ENCODE measurements at places on chromosomes 3 and 15. TPM values are rescaled to one million over a fixed set of nuclear protein-coding genes. Genes with fewer than 3 reads are reported as not detected.

NMNAT3 gene
- 9.0 TPM for polyA plus RNA-seq

EHD4 gene
- polyA plus RNA-seq: 14.8 TPM

SCG5 gene
- polyA plus RNA-seq: 26.6 TPM

NAA80 gene
- 7.2 TPM for polyA plus RNA-seq

PRRT3 gene
- polyA plus RNA-seq: 4.8 TPM

UROC1 gene
- polyA plus RNA-seq: 0.10 TPM

DNA sequence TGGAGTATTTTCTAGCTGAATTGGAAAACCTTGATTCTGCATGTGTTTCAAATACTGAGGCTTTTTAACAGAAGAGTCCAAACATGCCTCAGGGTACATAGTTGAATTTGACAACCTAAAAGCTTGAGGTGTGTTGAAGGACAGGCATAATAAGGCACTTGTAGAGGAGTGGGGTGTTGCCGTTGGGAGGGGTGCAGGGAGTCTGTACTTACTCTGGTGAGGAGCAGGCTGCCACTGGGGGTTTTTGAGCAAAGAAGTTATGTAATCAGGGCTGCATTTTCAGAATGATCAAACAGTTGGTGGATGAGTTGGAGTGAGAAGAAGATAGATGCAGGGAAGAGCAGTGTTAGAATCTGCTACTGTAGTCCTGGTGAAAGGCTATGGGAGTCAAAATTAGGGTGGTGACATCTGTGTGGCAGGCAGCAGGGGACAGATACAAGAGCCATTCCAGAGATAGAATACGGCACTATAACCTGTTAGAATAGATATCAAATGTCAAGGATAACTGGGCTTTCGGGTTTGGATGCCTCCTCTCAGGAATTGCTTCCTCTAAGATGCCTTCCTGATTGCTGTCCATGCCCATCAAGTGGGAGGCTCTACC is 161.6 kb downstream of the GHSR start:
- no peak for DNase-seq

GRCh38 chr3:12916159-12916558 is 74.8 kb upstream of the RPL32 start:
- no peak for DNase-seq

- DNase-seq: no peak
These were observed 262.0 kb downstream of the CGGBP1 start for GRCh38 chr3:87796843-87797185.

GRCh38 chr15:29859973-29860715 is 37.9 kb upstream of the TJP1 start:
- no peak for DNase-seq

GRCh38 chr3:26100176-26100575 is 310.3 kb downstream of the OXSM start:
- no peak for DNase-seq

DNA sequence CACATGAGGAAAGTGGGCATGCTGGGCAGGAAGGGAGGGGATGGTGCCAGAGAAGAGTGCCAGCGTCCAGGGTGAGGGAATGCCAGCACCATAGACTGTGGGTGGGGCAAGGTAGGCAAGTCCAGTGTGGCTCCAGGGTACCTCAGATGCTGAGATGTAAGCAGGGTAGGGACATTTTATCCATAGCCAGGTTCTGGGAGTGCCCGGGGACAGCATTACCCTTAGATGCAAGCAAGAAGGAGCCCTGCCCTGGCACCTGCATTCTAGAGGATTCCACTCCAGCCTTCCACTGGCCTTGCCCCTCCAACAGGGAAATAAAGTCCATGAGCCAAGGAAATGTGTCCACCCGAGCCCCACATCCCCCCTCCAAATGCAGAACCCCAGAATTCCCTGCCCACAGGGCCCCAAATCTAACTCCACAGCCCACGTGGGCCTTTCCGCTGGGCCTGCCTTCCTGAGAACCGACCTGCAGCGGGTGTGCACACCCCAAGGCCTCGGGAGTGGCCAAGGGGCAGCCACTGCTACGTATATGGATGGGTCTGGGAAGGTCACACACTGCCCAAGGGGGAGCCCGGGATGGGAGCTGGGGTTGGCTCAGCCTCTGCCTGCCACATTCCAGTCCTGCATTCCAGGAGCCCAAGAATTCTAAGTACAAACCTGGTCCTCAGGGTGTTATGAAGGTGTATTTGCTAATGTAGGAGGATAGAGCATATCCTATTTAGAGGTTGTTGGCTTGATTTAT is 20.3 kb upstream of the CYP11A1 start:
- DNase-seq: no peak

GRCh38 chr3:46925585-46925934 is 48.0 kb downstream of the PTH1R start:
- no peak for DNase-seq

DNA sequence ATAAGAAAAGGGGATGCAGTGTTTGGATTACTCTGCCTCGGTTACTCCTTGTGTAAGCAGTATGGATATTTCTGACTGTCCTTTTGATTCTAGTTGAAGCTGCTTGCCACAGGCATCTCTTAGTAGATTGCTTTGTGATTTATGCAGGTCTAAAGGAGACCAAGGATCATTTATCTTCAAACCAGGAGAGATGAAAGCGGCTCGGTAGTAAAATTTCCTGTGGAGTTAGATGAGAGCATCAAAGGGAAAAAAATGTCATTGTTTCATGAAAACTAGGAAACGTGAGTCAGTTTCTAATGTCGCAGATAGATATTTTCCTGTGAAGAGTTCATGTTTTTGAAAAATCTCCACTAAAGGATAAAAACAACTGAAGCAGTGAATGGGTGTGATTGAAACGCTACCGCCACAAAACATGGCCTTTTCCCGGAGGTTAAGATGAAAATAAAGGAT is 254.0 kb upstream of the TBL1XR1 start:
- peak; percentile 51 for DNase-seq

Data from renal cortex interstitium (tissue), 15 donors.